ENCODE measurements at places on chromosomes 7 and 10.

DNA sequence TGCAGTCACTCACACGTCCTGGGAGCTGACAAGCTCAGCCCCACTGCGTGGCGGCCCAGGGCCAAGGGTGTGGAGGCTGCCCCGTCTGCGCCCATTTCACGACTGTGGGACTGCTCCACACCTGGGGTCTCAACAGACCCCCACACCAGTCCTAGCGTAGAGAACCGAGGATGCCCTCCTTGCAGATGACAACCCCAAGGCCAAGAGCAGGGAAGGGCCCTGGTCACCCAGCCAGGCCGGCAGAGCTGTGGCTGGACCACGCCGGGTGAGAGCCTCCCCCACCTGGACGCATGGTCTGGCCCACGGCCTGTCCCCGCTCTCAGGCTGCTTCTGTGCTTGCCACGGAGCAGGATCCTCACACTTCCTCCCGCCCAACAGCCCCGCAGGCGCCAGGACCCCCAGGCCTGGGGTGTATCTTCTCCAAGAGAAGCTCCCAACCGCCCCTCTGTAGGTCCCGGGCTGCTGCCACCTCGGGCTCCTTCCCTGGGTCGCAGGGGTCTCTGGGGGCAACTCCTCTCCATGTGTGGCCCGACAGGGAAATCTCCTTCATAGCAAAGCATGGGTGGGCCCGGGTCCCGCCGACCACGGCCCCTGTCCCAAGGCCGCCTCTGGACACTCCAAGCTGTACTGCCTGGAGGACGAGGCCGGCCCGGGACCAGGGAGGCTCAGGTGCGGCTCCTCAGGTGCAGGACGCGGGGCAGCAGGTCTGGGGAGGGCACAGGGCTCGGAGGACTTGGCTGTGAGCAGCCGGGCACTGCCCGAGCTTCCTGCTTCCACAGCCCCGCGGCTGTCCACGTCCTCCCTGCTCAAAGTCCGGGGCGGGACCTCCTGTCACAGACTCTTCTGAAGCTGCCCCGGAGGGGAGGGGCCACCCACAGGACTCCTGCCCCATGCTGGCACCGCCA lies 88.8 kb downstream of the FOXL3 start:
- DNase-seq, result no peak

GRCh38 chr10:75722609-75723008 lies 291.2 kb downstream of the LRMDA start:
- no peak for DNase-seq

- peak; percentile 77 for DNase-seq
Observed at GRCh38 chr7:137454246-137454724, 110.8 kb upstream of the PTN start.

DNA sequence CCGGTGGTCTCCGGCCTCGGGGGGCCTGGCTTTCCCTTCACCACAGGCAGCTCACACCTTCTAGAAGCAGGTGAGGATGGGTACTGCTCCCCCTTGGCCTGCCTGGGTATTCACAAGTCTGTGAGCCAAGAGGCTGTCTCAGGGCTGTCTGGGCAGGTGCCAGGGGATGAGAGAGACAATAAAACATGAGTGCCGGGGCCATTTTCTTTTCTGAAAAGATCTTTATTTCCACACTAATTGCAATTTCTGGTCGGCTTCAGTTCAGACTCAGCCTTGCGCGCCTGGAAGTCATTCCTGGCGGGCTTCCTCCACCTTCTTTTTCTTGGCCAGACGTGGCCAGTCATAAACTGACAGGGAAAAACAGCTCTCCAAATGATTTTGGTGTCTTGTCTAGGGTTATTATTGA lies 171.2 kb downstream of the ARHGAP12 start:
- DNase-seq, result no peak

GRCh38 chr7:7321681-7322080 lies 139.3 kb downstream of the C1GALT1 start:
- DNase-seq, result peak; percentile 82

DNA sequence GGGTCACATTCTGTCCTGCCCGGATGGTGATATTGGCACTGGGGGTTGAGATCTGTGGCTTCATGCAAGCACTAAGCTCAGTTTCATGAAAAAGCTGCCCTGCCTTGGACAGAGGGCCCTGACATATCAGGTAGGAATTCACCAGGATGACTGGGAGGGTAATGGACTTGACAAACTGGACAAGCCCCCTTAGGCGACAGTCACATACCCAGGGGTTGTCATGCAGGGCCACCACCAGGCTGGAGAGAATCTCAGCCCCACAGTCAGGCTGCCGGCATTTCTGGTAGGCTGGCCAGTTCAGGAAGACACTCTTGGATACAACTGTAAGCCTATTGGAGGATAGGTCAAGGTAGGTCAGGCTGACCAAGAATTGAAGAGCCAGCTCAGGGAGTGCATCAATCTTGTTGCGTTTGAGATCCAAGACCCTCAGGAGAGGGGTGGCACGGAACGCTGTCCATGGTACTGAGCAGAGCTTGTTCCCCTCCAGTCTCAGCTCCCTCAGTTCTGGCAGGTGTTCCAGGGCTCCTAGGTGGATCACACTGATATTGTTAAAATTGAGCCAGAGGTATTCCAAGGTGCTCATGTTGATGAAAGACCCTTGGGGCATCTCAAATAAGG lies 824 bp downstream of the LRIT2 start:
- no peak for DNase-seq

- no peak for DNase-seq
Observed at GRCh38 chr10:30820261-30820991, 190.9 kb upstream of the LYZL2 start.

DNA sequence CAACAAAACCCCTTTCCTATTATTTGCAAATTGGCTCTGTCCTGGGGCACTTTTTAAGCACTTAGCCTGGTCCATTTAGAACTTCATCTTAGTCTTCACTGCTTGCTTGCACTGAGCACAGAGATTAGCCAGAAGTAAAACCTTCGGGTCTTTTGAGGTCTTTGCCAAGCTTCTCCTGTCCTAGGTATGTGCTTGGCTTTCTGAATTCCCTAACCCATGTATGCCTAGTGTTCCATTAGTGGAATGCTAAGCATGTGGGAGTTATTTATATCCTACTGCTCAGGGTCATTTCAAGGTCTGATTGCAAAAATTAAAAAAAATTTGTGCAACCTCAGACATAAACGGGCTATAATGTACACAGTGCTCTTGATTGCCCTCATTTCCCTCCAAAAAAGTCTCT lies 18.0 kb downstream of the ZNF37A start:
- no peak for DNase-seq

DNA sequence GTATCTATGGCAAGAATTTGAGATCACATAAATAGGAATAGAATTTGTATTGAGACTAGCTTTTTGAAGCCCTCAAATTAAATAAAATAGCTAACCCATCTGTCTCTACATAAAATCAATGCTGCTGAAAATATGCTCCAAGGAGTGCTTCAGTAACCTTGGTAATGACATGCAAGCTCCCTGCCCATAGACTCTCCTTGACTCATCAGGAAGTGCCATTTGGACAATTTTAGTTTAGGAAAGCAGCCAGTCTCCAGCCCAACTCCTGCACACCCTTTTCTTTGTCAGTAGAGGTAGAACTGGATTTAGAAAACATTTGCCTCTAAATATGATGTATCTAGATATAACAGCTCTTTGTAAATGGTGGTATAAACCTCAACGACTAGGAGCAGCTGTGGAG lies 69.9 kb upstream of the PTPRZ1 start:
- DNase-seq, result no peak

GRCh38 chr7:29243910-29244655 lies 49.5 kb downstream of the CHN2 start:
- DNase-seq, result no peak

- no peak for DNase-seq
Observed at GRCh38 chr7:26318921-26319320, 27.3 kb downstream of the SNX10 start.

DNA sequence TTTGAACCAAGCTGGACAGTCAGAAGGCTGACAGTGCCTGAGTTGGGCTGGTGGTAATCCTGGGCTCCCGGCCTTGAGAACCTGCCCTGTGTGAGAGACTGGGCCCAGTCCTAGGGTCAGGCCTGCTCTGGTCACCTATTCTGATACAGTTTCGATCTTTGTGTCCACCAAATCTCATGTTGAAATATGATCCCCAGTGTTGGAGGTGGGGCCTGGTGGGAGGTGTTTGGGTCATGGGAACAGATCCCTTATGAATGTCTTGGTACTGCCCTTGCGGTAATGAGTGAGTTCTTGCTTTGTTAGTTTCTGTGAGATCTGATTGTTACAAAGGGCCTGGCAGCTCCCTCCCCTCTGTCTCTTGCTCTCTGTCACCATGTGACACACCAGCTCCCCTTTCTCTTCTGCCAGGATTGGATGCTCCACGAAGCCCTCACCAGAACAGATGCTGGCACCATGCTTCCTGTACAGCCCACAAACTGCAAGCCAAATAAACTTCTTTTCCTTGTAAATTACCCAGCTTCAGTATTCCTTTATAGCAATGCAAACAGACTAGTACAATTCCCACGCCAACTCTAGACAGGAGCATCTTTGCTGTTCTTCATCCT lies 111.8 kb upstream of the ZNF438 start:
- DNase-seq, result no peak

DNA sequence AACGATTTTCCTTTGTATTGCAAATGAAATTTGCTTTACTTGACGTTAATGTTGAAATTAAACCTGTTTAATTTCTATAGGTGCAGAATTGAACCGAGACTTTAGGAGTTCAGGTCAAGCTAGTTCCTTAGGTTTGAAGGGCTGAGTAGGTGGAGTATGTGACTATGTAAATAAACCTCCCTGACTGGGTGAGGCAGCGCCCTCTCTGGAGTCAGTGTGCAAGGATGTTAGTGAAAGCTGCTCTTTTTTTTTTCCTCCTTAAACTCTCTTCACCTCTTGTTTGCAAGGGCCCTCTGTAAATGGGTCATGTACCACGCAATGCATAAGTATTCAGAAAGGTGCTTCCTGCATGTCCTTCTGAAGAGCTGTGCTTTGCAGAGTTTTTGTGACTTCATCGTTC lies 33.8 kb downstream of the GALNT17 start:
- peak; percentile 1 for DNase-seq

DNA sequence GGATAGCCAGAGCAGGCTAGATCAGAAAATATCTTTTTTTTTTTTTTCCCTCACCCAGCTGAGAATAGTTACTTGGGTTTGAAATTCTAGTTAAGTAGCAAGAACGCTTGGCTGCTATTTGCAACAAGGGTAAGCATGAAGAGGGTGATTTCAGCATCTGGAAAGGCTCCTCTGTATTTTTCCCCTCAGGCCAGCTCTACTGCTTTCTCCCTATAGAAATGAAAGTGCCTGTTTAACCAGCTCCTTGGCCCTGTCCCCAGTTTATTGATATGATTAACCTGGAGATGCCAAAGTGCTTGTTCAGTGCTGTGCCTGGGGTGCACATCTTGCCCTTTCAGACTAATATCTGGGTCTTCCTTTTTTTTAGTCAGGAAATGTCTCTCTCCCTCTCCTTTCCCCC lies 37.1 kb downstream of the AP3M1 start:
- no peak for DNase-seq

GRCh38 chr10:29132551-29133111 lies 156.2 kb upstream of the LYZL1 start:
- DNase-seq, result peak; percentile 1

- DNase-seq, result no peak
Observed at GRCh38 chr10:110601581-110601980, 34.1 kb downstream of the SMC3 start.

DNA sequence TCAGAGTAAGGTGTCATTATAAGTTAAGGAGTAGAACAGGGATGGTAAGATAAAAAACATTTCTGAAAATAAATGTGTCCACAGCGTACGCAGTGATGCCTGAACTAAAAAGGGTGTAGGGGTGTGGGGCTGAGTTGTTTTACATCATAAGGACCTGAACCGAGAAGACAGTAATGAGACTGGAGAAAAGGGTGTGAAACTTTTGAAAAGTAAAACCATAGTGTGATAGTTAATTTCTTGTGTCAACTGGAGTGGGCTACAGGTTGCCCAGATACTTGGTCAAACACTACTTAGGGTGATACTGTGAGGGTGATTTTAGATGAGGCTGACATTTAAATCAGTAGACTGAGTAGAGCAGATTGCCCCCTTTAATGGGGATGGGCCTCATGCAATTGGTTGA lies 169.0 kb upstream of the PRPS1L1 start:
- DNase-seq, result no peak

DNA sequence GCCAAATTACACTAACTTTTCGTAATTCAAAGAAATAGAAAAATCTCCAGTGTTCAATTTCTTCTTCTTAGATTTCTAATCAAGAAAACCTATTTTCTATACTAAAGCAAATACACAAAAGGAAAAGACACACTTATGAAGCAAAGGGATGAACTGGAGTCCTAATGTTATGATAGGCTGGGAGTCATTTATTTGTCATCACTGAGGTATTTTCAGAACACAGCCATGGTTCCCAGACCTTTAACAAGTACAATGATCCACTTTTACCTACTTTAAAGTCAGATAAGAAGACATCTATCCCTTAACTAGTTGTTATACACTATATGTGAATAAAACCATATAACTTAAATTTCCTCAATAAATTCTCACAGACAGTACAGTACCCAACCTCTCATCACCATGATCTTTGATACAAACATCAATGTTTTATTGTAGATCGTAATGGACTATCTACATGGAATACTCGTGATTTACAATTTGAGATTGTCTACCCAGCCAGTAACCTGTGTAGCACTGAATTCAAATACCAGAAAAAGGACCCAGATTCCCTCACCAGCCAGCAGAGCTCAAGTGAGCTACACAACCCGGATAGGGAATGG lies 12.5 kb downstream of the ASNS start:
- no peak for DNase-seq

DNA sequence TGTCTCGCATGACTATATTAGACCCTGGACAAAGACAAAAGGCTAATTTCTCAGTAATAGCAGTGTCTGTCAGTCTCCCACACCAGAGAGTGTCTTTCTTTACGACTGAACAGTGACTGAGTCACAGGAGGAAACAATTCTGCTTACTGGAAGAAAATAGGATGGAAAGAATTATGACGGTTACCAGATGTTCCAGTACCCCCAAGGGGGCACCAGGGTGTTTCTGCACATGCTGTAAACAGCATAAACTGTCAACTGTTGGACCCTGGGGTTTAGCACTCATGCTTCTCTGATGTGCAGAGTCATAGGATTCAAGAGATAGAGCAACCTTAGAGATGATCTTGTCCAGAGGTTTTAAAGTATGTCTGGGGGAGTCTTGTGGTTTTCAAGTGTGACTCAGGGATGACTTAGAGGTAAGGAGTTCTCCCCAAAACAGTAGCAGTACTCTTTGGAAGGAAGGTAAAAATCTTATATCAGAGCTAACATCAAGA lies 291.7 kb downstream of the THSD7A start:
- DNase-seq, result no peak

GRCh38 chr7:128838109-128838779 lies 8.0 kb downstream of the FLNC start:
- DNase-seq, result no peak

GRCh38 chr7:22821702-22822485 lies 755 bp downstream of the TOMM7 start:
- no peak for DNase-seq

DNA sequence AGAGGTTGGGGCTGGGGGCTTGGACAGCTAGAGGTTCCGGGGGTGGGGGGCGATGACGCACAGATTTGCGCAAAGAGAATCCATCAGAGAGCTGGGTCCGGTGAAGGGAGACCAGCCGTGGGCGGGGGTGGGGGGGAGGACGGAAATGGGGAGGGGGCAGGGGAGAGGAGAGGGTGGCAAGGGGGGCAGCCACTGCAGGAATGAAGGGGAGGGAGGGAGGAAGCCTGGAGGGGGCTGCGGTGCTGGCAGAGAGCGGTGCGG lies 1.2 kb upstream of the VGF start:
- DNase-seq, result no peak

GRCh38 chr7:116843378-116843777 lies 19.0 kb upstream of the CAPZA2 start:
- no peak for DNase-seq

GRCh38 chr10:127890832-127891334 lies 1.9 kb downstream of the CLRN3 start:
- peak; percentile 40 for DNase-seq

Data from NCI-H526 (cell line).